ENCODE measurements at places on chromosomes 12 and 14.
A peak's percentile ranks its signal among the peaks of the same experiment; 100 is the strongest.

GRCh38 chr14:66824251-66824650, 316.3 kb downstream of the GPHN start:
- no peak for DNase-seq

- no peak for DNase-seq
These were observed 314.2 kb upstream of the PRICKLE1 start for GRCh38 chr12:42903736-42904135.

DNA sequence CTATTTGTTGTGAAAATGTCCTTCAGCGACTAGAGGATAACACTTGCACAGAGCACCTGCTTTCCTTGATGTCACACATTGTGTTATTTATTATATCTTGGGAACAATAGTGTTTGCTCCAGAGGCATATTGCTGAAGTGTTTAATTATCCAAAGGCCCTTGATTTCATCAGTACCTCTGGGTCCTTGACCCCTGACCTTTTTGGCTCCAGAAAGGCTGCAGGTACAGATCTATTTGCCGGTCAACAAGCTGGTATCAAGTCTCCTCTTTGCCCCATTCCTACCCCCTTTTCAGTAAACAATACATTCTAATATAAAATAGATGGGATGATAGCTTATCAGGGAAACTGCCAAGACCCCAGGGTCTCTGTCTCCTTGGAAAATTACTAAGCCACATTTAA, 206.8 kb downstream of the DACT1 start:
- DNase-seq, result no peak

DNA sequence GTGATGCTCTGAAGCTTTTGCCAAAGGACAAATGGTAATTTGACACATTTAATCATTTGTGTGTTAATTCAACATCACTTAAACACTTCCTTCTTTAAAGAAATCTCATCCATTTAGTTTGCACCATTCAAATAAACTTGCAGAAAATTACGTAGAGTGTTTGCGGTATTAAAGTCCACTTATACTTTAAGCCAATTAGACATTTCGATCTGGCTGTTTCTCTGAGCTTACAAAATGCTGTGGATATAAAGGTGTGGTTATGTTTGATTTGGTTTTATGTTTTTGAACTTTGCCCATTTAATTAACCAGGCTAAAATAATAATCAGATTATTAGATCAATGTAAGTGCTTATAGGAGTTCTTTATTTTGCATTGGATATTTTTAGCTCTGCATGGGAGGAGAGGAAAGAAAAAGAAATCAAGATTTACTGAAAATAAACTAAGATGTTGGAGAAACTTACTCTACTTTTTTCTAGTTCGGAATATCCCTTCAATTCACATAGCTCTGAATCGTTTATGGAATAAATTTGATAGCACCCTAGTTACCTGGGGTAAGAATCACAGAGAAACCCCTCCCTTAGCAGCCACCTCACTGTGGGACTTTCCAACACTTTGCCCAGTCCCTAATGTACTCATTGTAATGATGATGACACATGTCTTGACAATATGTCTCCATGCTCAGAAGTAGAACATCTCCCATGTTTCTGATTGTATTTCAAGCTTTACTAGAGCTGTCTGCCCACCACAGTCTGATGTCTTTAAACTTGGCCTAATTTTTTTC, 268.0 kb downstream of the BTG1 start:
- DNase-seq, result no peak

DNA sequence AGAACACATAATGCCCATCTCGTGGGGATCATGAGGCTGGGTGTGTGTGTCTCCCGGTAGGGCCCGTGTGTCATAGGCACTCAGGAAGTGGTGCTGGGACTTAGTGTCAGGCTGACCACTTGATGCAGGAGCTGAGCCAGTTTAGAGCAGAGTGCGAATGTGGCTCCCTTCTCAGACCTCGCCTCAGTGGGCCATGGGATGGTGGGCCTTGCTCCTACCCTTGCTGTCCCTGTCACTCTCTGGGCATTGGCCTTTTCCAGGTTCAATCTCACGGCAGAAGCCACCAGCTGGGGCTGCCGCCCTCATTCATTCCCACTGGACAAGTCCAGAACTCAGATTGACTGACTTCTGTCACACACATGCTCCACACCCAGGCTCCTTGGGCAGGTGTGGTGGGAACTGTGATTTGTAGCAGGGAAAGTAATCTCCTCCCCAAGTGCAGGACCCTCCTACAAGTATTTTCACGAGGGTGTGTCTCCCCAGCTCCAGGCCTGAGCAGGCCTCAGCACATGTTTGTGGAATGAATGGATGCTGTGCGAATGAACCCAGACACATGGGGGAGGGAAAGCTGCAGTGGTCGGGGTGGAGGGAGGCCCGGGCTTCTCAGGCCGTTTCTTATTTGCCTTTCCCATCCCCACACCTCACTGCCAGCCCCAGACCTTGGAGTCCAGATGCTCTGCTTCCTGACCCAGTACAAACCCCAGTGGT, 54.9 kb downstream of the BEGAIN start:
- peak; percentile 0 for DNase-seq

DNA sequence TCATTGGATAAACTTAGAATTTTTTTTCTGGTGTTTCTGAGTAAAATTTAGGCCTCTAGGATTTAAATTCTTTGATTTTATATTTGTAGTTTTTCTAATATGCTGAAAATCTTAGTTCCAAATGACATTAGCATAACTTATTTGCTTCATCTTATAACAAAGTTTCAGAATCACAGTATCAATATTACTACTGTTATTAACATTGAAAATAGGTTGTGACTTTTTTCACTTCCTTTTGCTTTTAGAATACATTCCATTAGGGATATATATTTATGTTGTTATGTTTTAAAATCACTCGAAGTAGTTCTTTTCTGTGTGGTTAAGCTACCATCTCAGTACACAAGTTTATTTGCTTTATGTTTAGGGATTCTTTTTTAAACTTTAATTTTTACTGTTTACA, 12.8 kb downstream of the RAB3IP start:
- DNase-seq, result no peak

GRCh38 chr12:24997970-24998582, 49.2 kb upstream of the BCAT1 start:
- DNase-seq, result no peak

Measured in neural crest cell (in vitro differentiated cells).